ENCODE measurements at places on chromosomes 7 and 10.

GRCh38 chr7:5237286-5237685 is 45.5 kb upstream of the SLC29A4 start:
- no peak for DNase-seq

DNA sequence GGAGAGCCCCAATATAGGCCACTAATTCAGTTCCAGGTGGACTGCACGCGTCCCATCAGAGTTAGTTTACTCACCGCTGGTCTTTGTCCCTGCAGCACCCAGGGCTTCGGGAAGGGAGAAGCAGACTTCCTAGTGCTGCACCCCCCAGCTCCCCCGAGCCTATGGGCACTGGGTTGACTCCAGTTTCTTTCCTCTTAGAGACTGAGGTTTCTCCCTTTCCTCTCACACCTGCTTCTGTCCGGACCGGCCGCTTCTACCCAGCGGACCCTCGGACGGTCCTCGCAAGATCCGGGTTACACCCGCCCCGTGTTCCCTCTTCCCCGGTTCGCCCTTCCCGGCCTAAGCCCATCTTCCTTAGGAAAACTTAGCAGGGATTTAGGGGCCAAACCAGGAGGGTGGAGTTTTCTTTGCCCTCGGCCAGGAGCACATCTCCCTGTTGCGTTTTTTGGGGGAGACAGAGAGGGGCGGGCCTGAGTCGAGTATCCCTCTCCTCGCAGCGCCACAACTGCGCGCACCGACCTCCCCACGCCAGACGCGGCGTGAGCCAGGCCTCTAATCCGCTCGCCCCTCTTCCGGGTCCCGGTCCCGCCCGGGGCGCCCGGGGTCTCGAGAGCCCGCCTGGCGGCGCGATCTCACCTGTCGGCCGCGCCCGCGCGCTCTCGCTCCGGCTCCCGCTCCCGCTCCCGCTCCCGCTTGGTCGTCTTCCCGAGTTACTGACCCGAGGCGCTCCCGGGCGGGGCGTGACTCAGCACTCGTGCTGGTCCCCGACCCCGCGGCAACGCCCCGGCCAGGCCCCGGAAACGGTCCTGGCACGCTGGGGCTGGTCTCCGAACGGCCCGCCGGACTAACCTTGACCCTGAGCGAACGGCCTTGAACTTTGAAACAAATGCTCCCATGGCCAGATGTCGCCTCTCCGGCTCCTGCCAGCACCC is at the start of gene AIFM2:
Gene AIFM2, minus strand, starts transcription at position 728 of the 932 bp plus-strand sequence. CDS start 8,741 bp downstream, outside the sequence.
- DNase-seq: peak; percentile 61

GRCh38 chr10:128537834-128538330 is 411.7 kb upstream of the MKI67 start:
- no peak for DNase-seq

- DNase-seq: no peak
Observed at GRCh38 chr10:11448190-11448544, 163.3 kb downstream of the USP6NL start.

- DNase-seq: no peak
Observed at GRCh38 chr7:117435475-117436043, 8.3 kb upstream of the ASZ1 start.
